Upper lobe of left lung (tissue), 6 donors: ENCODE measurements at places on chromosomes 4 and X. TPM values are rescaled to one million over a fixed set of nuclear protein-coding genes. Genes with fewer than 3 reads are reported as not detected.

DNA sequence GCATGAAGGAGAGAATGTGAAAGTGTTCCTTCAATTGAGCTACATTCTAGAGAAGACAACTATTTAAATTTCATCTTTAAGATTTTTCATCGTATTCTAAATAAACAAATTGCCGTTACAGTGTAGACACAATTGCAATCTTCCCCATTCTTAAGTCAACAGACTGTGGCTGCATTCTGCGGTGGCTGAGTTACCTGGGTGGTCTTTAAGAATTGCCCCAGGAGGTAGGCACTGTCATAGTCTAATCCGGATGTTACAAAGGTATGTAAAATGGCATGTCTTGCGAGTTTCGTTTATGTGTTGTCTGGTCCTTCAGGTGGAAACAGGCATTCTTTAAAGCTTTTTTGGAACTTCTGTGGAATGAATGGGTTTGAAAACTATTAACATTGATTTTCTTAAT is 586.1 kb upstream of the PITX2 start:
- DNase-seq: no peak

EPHA5 gene
- not detected for total RNA-seq

- no peak for DNase-seq
These were observed 24.2 kb downstream of the HAUS3 start for GRCh38 chr4:2217726-2218125.

SYNPO2 gene
- 20.1 TPM for total RNA-seq

DNA sequence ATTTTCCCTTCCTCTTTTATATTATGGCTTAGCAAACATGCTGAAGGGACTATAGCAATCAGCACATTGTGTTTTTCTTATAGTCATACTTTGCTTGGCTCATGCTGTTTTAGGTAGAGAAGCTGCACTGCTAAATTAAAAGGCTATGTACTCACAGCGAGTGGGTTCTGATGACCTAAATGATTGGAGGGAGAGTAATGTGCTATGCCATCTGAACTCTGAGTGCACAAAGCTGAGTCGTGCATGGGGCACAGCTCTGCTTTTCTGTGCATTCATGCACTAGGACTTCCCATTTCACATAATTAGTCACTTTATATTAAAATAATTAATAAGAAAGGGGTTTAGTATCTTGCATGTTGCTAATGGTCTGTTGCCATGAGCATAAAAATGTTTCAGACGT is 132.7 kb upstream of the ADGRL3 start:
- no peak for DNase-seq

NLGN4X gene
- total RNA-seq: 3.1 TPM

SHROOM2 gene
- total RNA-seq: 12.9 TPM

- DNase-seq: no peak
These were observed 11.9 kb upstream of the NSUN7 start for GRCh38 chr4:40737879-40738278.

DNA sequence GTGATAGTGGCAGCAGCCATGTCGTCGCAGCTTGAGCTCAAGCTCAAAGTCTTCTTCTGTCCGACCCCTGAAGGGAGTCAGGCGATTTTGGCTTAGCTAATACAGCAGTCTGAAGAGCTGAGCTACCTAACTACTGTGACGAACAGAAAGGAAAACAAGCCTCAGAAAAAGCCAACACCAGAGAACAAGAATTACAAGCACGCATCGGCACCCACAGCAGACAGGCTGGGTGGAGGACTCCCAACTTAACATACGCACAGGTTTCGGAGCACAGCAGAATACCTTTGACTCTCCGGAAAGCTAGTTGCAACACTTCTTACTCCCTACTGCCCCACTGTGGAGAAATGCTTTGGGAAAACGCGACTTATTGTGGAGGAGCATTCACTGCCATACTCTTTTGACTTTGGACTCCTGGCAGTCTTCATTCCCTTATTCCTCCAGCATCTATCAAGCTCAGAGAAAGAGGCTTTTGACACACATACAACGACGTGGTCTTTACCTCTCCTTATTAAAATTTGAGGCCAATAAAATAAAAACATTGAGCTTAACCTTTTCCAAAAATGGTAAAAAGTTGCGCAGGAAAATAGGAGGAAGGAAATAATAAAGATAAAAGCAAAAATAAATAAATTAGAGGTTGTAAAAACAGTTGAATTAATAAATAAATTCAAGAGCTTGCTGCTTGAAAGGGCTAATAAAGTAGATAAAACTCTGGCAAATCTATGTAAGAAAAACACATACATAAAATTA is 41.3 kb upstream of the GPC3 start:
- no peak for DNase-seq

DNA sequence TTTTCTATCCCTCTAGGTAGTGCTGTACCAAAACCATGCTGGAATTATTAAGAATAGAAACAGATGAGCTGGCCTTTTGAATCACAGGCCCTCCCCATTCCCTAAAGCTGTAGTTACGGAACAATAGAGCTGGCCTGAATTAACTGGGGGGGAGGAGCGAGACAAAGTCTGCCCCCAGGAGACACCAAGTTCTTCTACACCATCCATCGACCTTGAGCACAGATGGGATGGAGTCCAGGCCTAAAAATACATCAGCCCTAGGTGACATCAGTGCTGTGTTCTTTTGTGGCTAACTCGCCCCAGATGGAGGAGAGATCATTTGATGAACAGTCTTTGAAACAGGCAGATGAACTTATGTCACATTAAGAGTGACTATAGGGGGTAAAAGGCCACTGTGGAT is 49.6 kb downstream of the LHFPL1 start:
- DNase-seq: no peak

EVC gene
- 34.6 TPM for total RNA-seq

- no peak for DNase-seq
These were observed 1666.4 kb upstream of the IGFBP7 start for GRCh38 chr4:58776627-58777026.

RHOXF1 gene
- not detected for total RNA-seq

TFE3 gene
- 99.7 TPM for total RNA-seq

GRCh38 chrX:124113621-124114600 is 152.4 kb downstream of the STAG2 start:
- no peak for DNase-seq

TLL1 gene
- total RNA-seq: 2.3 TPM

- no peak for DNase-seq
These were observed 21.3 kb downstream of the IQCM start for GRCh38 chr4:149794352-149794751.

GRCh38 chrX:18542131-18542530 is 116.7 kb downstream of the CDKL5 start:
- no peak for DNase-seq
